Regular cardiac myocyte (primary cell): ENCODE measurements at places on chromosomes 7 and 10. TPM values are rescaled to one million over a fixed set of nuclear protein-coding genes. Genes with fewer than 3 reads are reported as not detected.

The TAS2R5 gene
- total RNA-seq, result 0.77 and 0.85 TPM in 2 replicates

The MAT1A gene
- total RNA-seq, result not detected in 2 replicates

The CALY gene
- not detected in 2 replicates for total RNA-seq

The AMPH gene
- total RNA-seq, result 0.28 and 1.2 TPM in 2 replicates

The HOXA13 gene
- under 0.01 TPM in 1 of 2 replicates, not detected in the other for total RNA-seq
